ENCODE measurements at places on chromosomes 7 and 10.
A peak's percentile ranks its signal among the peaks of the same experiment; 100 is the strongest.

DNA sequence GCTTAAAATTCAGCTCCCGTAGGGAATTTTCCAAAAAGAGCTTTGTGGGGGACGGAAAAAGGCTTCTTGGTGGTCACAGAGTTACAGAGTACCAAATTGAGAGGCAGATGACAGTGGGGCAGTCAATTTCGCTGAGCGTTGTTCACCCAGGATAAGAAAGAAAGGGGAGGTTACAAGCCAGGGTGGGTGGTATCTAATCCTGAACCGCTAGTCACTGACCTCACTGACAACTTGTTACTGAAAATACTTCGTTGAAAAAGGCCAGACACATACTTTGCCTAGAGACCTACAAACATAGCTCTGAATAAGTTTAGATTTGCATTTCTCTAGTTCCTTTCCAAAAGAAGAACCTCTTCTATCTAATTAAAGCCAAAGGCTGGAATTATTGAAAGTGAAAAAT lies at the start of gene CTNNA3:
Gene CTNNA3, minus strand, starts transcription at position 167 of the 400 bp plus-strand sequence.
- DNase-seq, result peak; percentile 8

DNA sequence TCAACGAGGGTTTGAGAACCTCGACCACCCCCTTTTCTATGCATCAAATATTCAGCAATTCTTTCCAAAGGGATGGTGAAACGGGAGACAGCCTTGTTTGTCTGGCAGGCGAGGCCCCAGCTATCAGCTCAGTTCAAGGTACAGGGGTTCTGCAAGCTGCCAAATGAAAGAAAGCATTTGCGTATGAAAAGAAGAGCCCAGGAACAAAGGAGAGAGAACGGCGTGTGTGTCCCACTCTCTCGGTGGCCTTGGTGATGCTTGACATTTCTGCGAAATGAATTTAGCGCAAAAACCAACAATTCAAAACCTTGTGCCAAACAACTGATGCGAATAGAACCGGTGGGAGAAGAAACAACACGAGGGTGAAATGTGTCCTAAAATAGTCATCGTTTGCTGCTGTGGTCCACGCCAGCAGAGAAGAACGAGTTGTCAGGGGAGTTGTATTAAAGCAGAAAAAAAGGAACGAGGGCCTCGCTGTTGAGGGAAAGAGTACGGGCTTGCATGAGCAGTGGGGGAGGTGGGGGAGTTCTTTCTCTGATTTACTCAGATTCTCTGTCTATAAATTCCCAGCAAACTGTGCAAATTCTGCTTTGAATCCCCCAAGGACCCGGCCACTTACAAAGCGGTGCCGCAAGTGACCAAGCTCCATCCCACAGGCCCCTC lies 97.7 kb downstream of the TMEM130 start:
- DNase-seq, result no peak

- DNase-seq, result no peak
Measured at GRCh38 chr10:69738071-69738470, 63.6 kb upstream of the COL13A1 start.

- no peak for DNase-seq
Measured at GRCh38 chr7:47488969-47489342, 93.0 kb downstream of the TNS3 start.

- DNase-seq, result no peak
Measured at GRCh38 chr7:23356726-23357125, 57.6 kb downstream of the MALSU1 start.

- no peak for DNase-seq
Measured at GRCh38 chr10:44960482-44961229, 1.1 kb downstream of the RASSF4 start.

DNA sequence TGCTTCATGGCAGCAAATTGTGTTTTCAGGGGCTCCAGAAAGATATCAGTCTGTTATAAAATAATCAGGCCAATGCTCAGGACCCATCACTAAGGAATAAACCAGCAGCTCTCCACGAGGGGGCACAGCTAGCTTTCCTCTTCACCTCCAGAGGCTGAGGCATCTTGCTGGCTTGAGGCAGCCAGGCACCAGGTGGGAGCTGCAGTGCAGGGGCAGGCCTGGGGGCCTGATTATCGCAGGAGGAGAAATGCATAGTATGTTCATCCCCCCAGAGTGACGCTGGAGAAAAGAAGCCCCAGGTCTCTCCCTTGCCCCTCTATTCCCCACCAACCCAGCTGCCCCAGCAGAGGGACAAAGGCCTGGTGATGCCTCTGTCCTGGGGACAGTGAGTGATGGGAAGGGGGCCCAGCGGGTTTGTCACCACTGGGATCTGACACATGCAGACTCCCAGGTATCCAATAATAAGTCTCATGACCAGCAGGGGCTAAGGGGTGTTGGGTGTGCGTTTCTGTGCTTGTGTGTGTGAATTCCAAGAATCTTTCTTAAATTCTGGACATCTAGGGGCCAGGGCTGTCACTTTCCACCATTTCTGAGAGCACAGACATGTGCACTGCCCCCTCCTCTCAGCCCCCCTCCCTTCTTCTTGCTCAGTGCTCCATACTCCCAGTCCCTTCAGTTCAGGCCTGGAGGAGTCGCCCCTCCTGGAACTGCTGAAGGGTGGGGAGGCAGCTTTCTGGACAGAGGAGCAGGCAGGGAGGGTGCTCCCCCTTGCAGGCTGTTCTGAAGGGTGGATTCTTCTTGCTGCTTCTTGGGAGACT lies 128.1 kb upstream of the FAM20C start:
- no peak for DNase-seq

DNA sequence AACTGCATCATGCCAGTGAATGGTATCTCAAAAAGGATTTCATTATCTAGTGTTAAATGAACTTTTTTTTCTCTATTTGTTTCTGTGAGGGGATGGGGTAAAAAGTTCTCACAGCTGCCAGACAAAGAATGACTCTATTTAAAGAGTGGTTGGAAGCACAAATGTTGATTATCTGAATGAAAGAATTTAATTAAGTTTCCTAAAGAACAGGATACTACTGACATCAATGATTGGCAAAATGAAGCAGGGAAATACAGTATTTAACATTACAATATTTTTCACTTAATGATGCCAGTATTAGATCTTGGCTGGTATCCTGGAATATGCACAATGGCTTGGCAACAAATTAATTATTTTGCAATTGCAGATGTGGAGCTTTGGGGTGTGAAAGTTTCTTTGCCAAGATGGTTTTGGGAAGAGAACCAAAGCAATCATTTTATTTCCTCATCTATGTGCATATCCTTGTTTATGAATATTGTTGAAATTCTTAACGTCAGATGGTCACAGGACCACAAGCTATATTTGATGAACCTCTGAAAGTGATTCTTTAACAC lies 336.8 kb downstream of the ARL4A start:
- DNase-seq, result no peak

DNA sequence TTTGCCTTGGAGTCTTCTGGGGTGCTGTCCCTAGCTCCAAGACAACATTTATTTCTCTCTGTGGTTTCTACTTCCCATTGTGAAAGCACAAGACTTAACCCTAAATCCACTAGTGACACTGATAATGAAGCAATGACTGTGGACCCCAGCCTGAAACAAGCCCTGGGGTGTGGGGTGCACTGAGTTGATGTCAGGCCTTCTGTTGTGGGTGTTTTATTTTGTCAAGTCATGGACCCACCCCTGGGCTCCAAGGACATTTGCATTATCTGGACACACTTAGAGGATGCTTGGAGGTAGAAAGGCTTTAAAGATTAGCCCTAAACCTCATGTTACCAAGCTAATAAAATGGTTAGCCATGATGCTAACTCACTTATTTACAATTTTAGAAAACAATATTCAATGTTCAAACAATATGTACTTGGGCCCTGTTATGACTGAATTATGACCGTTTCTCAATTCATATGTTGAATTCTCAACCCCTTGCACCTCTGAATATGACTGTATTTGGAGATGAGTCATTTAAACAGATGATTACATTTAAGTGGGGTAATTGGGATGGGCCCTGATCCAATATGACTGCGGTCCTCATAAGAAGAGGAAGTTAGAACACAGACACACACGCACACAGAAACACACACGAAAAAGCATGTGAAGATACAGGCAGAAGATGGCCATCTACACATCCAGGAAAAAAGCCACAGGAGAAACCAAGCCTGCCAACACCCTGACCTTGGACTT lies 137.2 kb upstream of the IGFBP3 start:
- no peak for DNase-seq

DNA sequence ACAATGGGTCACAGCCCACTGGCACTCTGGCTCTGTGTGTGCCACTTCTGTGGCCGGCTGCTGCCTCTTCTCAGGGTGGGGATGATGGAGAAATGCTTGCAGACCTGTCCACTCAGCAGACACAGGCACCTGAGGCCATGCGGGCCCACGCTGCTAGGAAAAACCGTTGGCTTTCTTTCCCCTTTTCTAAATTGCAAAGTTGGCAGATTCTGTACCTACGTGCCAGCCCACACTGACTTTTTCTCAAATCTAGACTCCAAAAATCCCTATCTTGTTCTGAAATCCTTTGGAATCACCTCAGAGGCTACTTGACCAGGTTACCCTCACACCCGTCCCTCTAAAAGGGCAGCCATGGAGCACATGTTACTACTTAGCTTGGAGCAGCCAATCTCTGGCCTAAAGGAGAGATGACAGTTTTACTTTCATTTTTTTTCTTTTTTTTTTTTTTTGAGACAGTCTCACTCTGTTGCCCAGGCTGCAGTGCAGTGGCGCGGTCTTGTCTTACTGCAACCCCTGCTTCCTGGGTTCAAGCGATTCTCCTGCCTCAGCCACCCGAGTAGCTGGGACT lies 99.4 kb downstream of the RNF216 start:
- DNase-seq, result no peak
